ENCODE measurements at places on chromosomes 6 and 20.

GRCh38 chr20:62190639-62191411 is 8.0 kb downstream of the MTG2 start:
- DNase-seq, result no peak

DNA sequence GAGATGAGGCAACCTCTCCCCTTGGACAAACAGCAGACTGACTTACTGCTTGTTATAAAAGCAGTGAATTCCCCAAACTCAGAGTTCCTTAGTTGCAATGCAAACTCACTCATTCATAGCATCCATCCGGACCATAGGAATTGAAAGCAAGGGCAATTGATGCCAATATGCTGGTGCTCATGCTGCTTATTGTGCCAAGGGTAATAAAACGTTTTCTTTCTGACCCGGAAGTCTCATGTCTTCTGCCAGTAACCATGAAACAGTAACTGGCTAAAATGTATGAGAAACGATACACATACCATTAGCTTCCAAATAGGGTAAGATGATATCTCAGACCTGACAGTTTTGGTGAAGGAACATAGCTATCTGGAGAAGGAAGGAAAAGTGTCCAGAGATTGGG is 18.1 kb downstream of the PRKN start:
- no peak for DNase-seq

- no peak for DNase-seq
These were observed 2.9 kb upstream of the SPINT3 start for GRCh38 chr20:45518282-45518681.

GRCh38 chr20:51300104-51300503 is 242.4 kb downstream of the NFATC2 start:
- no peak for DNase-seq

Measured in activated naive CD4-positive, alpha-beta T cell (primary cell).